Heart right ventricle (tissue), 16 donors: ENCODE measurements at places on chromosomes 2 and 18. TPM values are rescaled to one million over a fixed set of nuclear protein-coding genes. Genes with fewer than 3 reads are reported as not detected.

POTEE gene
- total RNA-seq = not detected

SIX3 gene
- total RNA-seq = not detected

GPAT2 gene
- total RNA-seq = 3.3 TPM

XIRP2 gene
- total RNA-seq = 499 TPM

KCNK3 gene
- total RNA-seq = 0.33 TPM

DCDC2C gene
- not detected for total RNA-seq

TLK1 gene
- 29.6 TPM for total RNA-seq

PTPRN gene
- 0.26 TPM for total RNA-seq

KRTCAP3 gene
- total RNA-seq = 0.79 TPM

CLK1 gene
- total RNA-seq = 41.3 TPM

SLC9A4 gene
- not detected for total RNA-seq

EPB41L3 gene
- 29.1 TPM for total RNA-seq

OTOS gene
- total RNA-seq = not detected

CABYR gene
- not detected for total RNA-seq

WDR12 gene
- 51.0 TPM for total RNA-seq

EIF5B gene
- 112 TPM for total RNA-seq

FAM237A gene
- total RNA-seq = 2.7 TPM

L3MBTL4 gene
- total RNA-seq = 1.0 TPM

POTEI gene
- not detected for total RNA-seq

IL1RL1 gene
- total RNA-seq = 1.1 TPM

TDRD15 gene
- not detected for total RNA-seq

YES1 gene
- 22.9 TPM for total RNA-seq

NCL gene
- 310 TPM for total RNA-seq
